ENCODE measurements at places on chromosomes 1 and 21. TPM values are rescaled to one million over a fixed set of nuclear protein-coding genes. Genes with fewer than 3 reads are reported as not detected.

- no peak overlapping the region for H3K27ac ChIP-seq
- no peak for DNase-seq
- H3K36me3 ChIP-seq, result no peaks in the 10 kb centered on the region
- no peak overlapping the region for H3K4me3 ChIP-seq
- H3K4me1 ChIP-seq, result no peaks in the 10 kb centered on the region
These were observed 518.2 kb upstream of the PBX1 start for GRCh38 chr1:164040754-164041153.

- no peak overlapping the region for H3K27ac ChIP-seq
- H3K4me1 ChIP-seq, result peaks cover 16% of the 10 kb centered on the region
- no peak overlapping the region for H3K4me3 ChIP-seq
- DNase-seq, result no peak
- H3K27me3 ChIP-seq, result no peaks in the 10 kb centered on the region
These were observed 2.6 kb downstream of the RIMS3 start for GRCh38 chr1:40662864-40663263.

The TIE1 gene
- total RNA-seq, result 2.9 TPM

The ABCG1 gene
- 8.0 TPM for total RNA-seq

The OR2L3 gene
- total RNA-seq, result not detected

- no peak overlapping the region for H3K27ac ChIP-seq
- no peak for DNase-seq
- no peaks in the 10 kb centered on the region for H3K27me3 ChIP-seq
- no peak overlapping the region for H3K4me3 ChIP-seq
These were observed 95.9 kb downstream of the ZC3H11B start for GRCh38 chr1:219517031-219517430.
